ENCODE measurements at places on chromosomes 16 and 17.

DNA sequence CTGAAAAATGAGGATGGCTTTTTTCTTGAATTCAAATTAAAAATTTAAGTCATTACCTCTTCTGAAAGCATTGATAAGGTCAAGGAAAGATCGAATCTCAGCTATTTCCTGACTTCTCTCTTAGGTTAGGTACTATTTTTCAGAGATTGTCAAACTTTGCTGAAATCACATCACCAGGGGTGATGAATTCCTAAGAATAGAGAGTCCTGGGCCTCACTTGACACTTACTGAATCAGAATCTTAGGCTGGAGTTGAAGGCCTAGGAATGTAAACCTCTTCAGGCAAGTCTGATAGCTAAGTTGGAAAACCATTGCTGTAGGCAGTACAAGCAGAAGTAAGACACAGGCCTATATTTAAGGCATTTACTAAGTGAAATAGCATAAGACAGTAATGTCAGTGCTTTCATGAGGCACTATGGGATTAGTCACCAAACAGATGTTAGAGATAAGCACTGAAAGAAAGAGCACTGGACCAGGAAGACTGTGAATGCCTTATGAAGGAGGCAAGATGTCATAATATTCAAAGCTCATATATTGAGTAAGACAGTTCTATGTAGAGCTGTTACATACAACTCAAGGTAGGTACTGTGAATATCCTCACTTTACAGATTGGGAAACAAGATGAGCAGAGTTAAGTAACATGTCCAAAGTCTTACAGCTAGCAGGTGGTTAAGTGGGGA, 21.5 kb downstream of the DCAF7 start:
- DNase-seq, result no peak

GRCh38 chr17:13350466-13350865, 251.3 kb downstream of the HS3ST3A1 start:
- no peak for DNase-seq

DNA sequence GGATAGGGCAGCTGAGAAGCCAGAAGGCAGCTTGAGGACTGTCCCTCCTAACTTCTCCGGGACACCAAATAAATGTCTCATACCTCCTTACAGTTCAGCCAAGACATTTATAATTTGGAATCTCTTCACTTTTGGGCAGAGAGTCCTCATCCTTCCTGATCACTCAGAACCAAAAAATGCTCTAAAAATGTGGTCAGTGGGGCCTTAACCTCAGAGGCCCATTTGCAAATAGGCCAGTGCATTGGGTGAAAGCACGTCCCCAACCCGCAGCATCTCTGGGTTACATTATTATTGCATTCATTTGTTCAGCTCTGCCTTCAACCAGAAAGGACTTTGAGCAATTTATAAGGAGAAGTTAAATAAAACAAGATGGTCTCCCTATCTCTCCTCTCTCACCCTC, 112.4 kb upstream of the IRX3 start:
- no peak for DNase-seq

- peak; percentile 37 for DNase-seq
Measured at GRCh38 chr16:66026211-66026610, 340.3 kb upstream of the CDH5 start.

DNA sequence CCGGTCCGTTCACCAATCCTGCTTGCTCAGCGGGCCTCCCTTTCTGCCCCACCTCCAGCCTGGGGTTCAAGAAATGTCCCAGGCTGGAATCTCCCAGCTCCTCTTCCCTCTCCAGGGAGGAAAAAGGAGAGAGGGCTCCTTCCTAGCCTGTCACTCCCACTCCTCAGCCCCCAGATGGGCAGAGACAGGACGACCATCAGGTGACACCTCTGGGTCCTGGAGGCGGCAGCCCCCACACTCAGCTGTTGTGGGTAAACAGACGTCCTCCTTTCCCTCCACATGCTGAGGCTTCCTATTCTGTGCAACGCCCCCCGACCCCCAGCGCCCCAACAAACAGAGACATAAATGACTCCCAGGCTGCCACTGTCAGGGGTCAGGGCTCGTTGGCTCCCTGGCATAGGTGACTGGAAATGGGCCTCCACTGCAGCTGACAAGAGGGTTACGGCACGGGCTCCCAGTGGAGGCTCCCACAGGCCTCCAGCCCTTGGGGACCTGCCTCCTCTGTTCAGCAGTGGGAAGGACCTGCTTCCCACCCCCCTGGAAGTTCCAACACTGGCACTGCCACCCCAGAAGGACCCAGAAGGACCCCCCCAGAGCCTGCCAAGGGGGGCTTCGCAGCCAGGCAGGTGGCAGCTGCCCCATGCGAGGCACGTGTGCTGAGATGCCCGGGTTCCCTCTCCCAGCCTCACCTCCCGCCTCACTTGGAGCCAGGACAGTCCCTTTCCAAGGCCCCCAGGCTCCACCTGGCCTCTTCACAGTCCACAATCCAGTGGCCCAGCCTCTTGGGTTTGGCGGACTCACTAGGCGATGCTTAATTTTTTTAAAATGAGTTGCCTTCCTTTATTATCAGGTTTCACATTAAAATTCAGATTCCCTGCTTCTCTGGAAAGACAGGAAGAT, 232.3 kb downstream of the KATNIP start:
- no peak for DNase-seq

DNA sequence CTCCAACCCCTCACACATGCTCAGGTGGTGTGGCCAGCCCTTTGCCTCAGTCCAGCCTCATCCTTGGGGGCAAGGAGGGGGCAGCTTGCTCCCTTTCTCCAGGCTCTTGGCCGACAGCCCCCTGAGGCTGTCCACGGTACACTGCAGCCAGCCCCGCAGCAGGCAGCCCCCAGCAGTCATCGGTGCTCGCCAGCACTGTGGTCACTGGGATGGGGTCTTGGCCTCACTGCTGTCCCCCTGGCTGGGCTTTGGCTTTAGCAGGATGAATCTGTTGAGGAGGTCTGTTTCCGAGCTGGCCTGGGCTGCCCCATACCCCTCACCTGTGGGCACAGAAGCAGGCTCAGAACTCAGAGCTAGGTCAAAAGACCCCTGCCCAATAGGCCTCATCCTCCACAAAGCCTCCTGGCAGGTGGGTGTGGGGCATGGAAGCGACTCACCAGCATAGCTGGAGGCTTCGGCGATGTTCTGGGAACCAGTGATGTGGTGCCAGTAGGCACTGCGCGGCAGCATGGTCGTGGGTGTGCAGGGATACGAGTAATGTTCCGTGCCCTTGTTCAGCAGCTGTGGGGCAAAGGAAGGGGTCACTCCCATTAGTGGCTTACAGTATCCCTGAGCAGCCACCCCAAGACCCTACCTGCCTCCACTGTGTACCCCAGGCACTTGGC, 10.8 kb downstream of the POLR2C start:
- no peak for DNase-seq

GRCh38 chr17:21687136-21687953, 5.0 kb upstream of the KCNJ18 start:
- DNase-seq, result no peak

DNA sequence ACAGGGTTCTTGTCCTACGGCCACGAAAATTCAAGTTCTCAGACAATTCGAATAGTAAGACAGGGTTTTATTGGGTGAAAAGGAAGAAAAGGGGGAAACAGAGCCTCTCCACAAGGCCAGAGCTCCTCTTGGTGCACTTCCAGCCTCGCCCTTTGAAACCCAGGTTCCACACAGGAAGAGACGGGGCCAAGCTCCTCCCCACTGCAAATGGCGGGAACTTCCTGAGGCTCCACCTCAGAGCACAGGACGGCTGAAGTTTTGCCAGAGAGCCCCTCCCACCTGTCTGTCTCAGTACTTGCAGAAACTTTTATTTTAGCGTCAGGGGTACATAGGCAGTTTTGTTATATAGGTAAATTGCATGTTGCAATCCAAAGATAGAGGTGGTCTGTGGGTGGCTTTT, 165.7 kb upstream of the CDH8 start:
- DNase-seq, result no peak

DNA sequence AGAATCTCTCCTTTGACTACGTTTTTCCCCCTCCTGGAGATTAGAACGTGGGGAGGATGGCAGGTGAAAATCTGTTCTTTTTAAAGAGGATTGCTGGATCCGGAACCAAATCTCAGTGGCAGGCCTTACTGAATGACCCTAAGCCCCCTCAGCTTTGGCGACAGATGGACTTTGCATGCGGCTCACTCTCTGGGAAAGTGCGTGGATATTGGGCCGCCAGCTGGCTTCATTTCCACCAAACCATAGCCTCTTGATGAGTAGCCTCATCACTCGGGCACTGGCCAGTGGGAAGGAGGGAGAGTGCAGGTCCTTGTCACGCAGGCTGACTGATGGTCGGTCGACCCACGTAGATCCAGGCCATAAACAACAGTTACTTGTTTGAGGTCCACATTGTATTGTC, 31.3 kb upstream of the CCDC182 start:
- no peak for DNase-seq

- DNase-seq, result no peak
Measured at GRCh38 chr16:28279006-28279405, 13.3 kb upstream of the SBK1 start.

DNA sequence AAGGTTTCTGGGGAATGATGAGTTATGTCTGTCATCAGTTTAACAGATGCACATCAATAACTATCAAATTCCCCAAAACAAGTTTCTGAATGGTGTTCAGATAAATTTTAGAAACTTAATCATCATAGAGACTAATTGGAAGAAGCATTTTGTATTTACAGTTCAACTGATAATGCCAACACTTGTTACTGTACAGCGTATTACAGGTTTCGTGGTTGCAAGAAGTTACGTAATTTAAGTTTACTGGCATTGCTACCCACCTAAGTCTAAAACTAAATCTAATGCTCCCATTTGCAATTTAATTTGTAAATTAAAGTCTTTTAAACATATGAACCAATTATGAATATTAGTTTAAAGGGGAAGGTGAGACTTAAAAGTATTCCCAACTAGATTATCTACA, 3.0 kb downstream of the SRSF1 start:
- no peak for DNase-seq

DNA sequence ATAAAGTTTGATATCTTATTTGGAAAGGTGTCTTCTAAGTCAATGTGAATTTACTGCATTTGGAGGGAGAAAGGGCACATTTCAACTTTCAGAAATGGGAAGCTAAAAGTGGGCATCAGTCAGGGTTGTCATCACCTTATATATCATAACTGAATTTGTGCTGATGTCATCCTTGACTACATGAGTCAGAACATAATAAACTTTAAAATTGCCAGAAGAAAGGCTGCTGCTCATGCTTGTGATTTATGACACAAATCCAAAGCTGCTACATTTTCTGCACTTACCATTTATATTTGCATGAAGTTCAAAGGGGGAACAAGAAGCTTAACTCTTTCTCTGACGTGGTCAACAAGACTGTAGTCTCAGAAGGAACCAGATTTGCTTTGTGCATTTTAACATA, 196.6 kb downstream of the UTP18 start:
- no peak for DNase-seq

DNA sequence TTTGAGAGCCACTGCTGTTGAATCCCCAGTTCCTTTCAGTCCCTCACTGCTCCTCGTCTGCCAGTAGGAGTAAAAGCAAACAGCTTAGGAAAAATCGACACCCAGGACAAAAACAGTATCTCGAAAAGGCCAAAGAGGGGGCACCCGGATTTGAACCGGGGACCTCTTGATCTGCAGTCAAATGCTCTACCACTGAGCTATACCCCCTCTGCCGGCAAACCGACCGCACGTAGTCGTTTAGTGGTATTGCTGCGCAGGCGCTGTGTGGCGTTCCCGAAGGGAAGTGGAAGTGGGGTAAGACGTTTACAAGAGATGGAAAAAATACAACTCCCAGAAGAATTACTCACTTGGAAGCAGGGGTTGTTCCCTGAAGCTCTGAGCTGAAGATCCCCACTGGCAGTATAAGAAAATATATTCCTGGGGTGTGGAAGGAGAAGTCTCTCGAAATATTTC, 2.2 kb upstream of the PLXDC1 start:
- DNase-seq, result peak; percentile 80

GRCh38 chr16:27572711-27573110, 22.8 kb downstream of the KATNIP start:
- no peak for DNase-seq

GRCh38 chr16:80804526-80805383, at the start of gene CDYL2:
TSS of gene CDYL2 (minus strand) at chr16:80804598. CDS start at chr16:80804173, 425 bp downstream.
- no peak for DNase-seq

DNA sequence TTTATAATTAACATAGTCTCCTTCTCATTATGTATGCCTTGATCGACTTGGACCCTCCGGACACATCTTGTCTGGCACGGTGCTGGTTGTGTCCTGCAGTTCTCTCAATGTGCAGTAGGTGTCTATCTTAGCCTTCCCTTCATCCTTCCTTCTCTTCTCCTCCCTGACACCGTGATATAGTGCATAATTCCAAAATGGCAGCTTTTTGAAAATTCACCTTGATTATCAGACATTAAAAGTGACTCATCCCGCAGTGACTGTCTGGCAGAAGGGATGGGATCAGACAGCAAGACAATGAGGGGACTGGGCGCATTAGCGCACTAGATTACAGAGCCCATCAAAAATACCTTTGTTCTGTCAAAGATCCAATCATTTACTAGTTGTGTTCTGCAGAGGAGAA, 70.0 kb upstream of the PMFBP1 start:
- DNase-seq, result peak; percentile 46

DNA sequence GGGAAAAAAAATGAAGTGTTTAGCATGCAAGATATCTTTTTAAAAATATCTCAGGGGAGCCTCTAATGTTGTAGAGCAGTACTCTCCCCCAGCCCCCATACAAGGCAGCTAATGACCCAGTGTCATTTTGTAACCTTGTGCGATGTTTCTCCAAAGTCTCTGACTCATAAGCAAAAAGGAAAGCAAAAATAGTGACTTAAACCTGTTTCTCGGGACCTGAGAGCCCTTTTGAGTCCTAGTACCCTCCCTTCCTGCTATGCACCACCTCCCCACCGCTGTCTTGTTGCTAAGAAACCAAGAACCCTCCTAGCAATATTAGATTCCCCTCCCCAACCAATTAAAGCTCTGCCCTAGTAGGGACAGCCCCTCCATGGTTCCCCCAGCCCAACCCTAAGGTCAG, 2.8 kb downstream of the MYCBPAP start:
- DNase-seq, result no peak

- DNase-seq, result no peak
Measured at GRCh38 chr16:66358231-66358630, 8.3 kb upstream of the CDH5 start.

DNA sequence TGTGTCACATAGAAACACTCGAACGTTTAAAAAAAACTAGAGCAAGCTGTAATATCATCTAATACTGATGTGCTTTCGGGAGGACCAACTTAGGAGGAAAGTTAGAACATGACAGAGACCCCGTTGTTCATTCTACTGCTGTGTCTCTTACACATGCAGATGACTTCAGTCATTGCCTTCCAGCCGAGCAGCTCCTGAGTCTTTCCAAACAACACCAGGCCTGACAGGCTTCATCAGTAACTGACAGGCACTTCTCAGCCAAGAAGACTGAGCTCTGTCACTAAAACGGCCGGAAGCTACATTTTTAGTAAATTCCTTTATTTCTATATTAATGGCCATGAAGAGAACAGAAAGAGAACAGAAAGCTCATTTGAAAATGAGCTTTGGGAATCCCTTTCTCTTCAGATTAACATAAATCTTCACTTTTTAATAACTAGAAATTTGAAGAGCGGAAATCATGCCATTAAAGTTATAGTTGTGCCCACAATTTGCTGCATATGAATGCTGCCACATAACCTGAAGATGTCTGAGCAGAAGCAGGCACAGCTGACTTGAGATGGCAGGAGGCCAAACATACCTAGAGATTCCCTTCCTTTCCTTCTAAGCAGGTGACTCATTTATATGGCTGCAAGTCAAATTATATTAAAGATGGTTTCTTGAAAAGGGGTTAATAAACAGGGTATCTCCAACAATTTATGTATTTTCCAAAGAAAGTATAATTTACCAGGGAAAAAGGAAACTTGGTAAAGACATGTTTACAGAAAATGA, 148.9 kb downstream of the ITFG1 start:
- DNase-seq, result no peak

- no peak for DNase-seq
Measured at GRCh38 chr16:58859958-58860669, 126.0 kb upstream of the GOT2 start.

All from NCI-H1092 (cell line).